Cardiac septum (tissue), 1 donor: ENCODE measurements at places on chromosomes 13 and 19. TPM values are rescaled to one million over a fixed set of nuclear protein-coding genes. Genes with fewer than 3 reads are reported as not detected.

Gene ZNF763
- 3.1 TPM for total RNA-seq

Gene SPTBN4
- 5.1 TPM for total RNA-seq

Gene LENG8
- 86.5 TPM for total RNA-seq

Gene IRGC
- total RNA-seq: not detected

Gene NKPD1
- not detected for total RNA-seq

Gene CLEC17A
- not detected for total RNA-seq

Gene DCT
- total RNA-seq: 0.22 TPM

Gene BST2
- total RNA-seq: 29.8 TPM

Gene ZNF569
- total RNA-seq: 5.9 TPM

Gene NLRP4
- not detected for total RNA-seq

Gene PSG11
- total RNA-seq: not detected

Gene CPAMD8
- 7.1 TPM for total RNA-seq

Gene ZNF324B
- 3.7 TPM for total RNA-seq

Gene RFPL4AL1
- 0.57 TPM for total RNA-seq

Gene MAG
- total RNA-seq: not detected

Gene AZU1
- total RNA-seq: 1.1 TPM

Gene WDR18
- 17.6 TPM for total RNA-seq

Gene OR7A5
- not detected for total RNA-seq

Gene TMC4
- 4.3 TPM for total RNA-seq

Gene SIGLEC12
- not detected for total RNA-seq

Gene HIPK4
- total RNA-seq: 0.08 TPM

Gene RDH8
- not detected for total RNA-seq

Gene KLK4
- not detected for total RNA-seq

Gene ZFP36
- total RNA-seq: 53.0 TPM

Gene SRRM5
- 0.38 TPM for total RNA-seq

Gene NLRP9
- not detected for total RNA-seq

Gene PRSS57
- total RNA-seq: not detected

Gene SHISA2
- 0.89 TPM for total RNA-seq

Gene SYNGR4
- not detected for total RNA-seq

Gene DIRAS1
- 113 TPM for total RNA-seq

Gene DNASE2
- 21.3 TPM for total RNA-seq

Gene PODNL1
- 3.5 TPM for total RNA-seq

Gene ZNF787
- 29.5 TPM for total RNA-seq

Gene SLC7A10
- total RNA-seq: not detected

Gene PLK5
- not detected for total RNA-seq

Gene SLC25A41
- 0.83 TPM for total RNA-seq

Gene AMER2
- not detected for total RNA-seq

Gene SERTM1
- total RNA-seq: not detected

Gene TEX101
- not detected for total RNA-seq

Gene APC2
- total RNA-seq: 0.08 TPM

Gene REEP6
- 3.3 TPM for total RNA-seq

Gene CEACAM1
- 2.8 TPM for total RNA-seq

Gene KCNC3
- 3.8 TPM for total RNA-seq

Gene OR7C1
- total RNA-seq: 0.03 TPM

Gene LPAR2
- total RNA-seq: 1.9 TPM
